ENCODE measurements at places on chromosomes 6 and 20.

GRCh38 chr6:101241442-101241841, 152.1 kb upstream of the GRIK2 start:
- no peak for DNase-seq

GRCh38 chr20:20204256-20204655, 151.9 kb downstream of the CFAP61 start:
- no peak for DNase-seq

- DNase-seq: no peak
These were observed 18.6 kb upstream of the SPO11 start for GRCh38 chr20:57310821-57311514.

DNA sequence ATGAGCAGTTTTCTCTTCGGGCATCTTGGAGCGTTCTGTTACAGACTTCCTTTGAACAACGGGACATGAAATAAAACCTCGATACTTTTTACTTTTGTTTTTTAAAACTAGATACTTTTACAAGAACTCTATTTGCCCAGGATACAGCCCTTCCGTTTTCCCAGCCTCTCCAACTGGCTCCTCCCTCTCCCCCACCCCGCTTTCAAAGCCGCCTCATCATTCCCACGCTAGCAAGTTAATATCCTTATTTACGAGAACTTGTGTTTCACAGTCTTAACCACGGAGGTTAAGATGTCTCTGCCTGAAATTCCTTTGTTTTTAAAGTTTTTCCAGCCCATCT, 241 bp upstream of the CFAP206 start:
- no peak for DNase-seq

DNA sequence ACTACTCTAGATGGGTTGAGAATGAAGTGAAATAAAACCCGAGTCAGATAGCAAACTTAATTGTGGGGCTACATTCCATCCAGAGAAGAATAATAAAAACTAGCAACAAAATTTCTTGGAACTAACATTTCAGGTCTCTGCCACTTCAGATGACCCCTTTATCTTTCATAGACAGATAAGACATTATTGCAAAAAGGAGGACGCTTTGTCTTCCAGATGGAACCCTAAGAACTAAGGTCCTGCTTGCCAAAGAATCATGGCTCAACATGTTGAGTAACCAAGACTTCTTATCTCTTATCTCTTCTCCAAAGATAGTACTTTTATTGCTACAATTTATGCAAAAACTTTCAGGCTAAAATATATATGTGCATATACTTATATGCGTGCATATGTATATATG, 221.1 kb upstream of the PREP start:
- no peak for DNase-seq

GRCh38 chr20:46117704-46118467, at the start of gene CD40:
CD40 (plus strand) TSS chr20:46118314; CDS start chr20:46118344, 30 bp downstream.
- no peak for DNase-seq

- DNase-seq: no peak
These were observed 1.3 kb upstream of the LRRC1 start for GRCh38 chr6:53793318-53794136.

DNA sequence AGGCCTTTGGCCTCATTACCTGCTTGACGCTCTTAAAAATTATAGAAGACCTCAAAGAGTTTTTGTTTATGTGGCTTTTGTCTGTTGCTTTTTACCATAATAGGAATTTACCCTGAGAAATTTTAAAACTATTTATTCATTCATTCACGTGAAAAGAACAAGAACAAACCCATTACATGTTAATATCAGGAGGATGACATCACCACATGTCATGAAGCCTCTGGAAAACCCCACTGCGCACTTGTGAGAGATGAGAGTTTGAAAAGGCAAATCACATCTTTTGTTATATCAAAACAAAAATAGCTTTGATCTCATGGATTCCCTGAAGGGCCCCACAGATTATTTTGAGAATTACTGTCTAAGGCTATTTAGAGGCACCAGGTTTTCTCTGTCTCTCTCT, 61.3 kb upstream of the EYA2 start:
- DNase-seq: no peak

DNA sequence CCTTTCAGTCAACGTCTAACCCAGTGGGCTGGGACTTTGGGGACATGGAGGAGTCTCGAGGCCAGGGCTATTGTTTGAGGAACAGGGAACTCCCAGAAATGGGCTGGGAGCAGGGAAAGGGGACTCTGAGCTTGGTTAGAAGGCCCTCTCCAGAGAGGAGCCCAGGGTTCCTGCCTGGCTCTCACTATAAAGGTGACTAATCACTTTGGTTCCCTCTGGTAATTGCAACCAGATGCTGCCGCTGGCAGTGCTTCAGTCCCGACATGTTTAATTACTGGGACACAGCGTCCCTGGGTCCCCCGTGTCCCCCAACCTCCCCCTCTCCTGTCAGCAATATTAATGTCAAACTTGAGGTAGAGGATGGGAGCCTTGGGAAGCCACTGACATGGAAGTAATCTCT, 5.0 kb upstream of the GDF5 start:
- no peak for DNase-seq

GRCh38 chr6:23688650-23689049, 437.4 kb upstream of the NRSN1 start:
- DNase-seq: no peak

DNA sequence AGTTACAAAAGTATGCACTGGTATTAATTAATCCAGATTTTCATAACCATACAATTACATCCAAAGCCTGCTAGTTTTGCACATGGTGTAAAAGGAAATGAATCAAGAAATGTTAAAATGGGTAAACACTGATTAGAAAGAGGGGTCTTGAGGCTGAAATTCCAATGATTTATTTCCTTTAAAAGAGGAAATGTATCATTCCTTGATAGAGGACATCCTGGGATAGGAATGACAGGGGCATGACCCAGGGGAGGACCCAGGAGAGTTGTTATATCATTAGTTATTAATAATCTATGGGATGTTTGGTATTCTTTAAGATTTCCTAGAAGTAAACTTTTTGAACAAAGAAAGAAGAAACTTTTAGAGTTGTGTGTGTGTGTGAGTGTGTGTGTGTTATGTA, 18.2 kb downstream of the AK9 start:
- no peak for DNase-seq

DNA sequence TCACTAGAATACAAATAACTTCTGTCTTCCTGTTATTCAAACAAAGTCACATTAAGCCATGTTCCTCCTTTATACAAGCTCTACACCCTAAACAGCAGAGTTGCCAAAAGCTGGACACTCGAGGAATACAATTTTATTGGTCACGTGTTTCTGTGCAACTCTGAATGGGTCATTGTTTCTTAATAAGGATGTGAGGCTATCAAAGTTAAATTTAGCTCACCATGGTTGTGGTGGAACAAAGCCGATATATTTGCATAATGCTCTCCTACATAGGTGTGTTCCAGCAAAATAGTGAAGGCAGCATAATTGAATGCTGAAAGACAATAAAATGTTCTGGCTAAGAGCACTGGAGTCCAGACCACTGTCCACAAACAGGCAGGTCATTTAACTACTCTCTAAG, 36.9 kb upstream of the CD2AP start:
- no peak for DNase-seq

GRCh38 chr20:63256954-63257353, 2.7 kb upstream of the NKAIN4 start:
- DNase-seq: no peak

- DNase-seq: no peak
These were observed 323.0 kb downstream of the UTRN start for GRCh38 chr6:144607998-144608735.

DNA sequence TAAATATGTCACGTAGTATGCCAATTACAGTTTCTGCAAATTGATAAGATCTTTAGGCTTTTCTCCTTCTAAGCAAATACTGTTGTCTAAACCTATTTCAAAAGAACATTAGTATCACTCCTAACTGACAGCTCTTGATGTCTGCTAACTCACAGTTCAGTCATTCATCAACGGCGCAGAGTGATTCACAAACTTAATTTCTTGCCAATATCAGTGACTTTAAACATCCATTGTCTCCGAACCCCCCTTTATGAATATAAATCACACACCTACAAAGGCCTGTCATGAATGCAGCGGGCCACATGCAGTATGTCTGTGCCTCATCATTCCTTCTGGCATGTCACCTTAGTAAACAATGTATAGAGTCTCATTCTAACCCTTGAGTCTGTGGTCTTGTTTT, 420.6 kb downstream of the CDC5L start:
- no peak for DNase-seq

DNA sequence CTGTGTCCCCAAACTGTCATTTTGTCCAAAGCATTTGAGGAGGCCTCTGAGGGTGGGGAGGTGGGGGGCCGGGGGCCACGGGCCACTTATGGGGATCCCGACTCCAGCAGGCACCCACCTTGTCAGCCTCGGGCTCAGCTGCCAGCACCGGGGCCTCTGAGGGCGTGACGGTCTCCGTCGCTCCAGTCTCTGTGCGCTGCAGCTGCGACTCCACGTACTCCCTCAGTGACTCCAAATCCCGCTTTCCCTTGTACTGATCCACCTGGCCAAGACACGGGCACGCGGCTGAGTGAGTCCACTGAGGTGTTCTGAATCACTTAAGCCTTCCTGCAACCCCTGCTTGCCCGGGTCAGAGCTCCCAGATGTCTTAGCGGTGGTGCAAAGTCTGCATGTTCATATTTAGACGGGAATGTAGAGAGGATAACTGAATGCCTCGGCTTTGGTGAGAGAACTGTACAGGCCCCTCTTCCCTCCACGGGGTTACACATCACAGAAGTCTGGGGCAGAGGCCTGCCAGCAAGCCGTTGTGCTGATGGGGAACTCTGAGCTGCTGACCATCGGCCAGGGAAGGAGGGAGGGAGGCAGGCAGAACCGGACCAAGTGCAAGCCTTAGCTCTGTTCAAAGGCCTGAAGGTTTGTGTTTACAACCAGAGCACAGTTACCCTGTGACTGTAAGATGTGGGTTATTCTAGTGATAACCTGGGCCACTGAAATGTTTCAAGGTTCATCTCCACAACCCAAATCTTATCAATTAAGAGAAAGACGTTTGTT, 21.8 kb downstream of the TXNDC5 start:
- no peak for DNase-seq

GRCh38 chr20:4549711-4550259, 171.9 kb upstream of the PRND start:
- no peak for DNase-seq

DNA sequence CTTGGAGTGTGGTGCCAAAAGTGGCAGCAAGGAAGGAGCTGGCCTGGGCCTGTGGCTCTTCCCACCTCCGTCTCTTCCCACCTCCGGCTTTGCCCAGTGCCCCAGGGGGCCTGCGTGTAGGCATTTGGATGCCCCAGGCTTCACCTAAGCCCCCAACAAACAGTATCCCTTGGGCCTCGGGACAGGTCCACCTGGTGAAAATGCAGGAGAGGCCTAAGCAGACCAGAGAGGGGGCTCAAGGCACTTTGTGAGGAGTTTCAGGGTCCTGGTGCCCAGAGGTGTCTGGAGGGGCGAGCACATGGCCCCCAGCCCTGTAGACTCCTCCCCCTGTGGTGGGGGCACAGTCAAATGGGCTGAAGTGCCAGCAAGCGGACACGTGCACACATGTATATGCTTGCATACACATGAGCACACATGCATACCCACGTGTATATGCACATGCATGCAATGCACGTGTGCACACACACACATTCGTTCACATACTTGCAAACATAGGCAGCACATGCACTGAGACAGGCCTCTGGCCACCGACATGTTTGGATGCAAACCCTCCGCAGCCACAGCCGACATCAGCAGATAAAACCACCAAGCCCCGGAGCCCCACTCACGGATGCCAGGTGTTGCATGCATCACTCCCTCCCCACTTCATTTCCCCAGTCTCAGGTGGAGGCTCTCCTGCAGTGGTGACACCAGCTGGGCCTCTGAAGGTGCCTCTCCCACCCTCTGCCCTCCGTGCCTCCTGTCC, 124.5 kb downstream of the TAF4 start:
- DNase-seq: no peak

DNA sequence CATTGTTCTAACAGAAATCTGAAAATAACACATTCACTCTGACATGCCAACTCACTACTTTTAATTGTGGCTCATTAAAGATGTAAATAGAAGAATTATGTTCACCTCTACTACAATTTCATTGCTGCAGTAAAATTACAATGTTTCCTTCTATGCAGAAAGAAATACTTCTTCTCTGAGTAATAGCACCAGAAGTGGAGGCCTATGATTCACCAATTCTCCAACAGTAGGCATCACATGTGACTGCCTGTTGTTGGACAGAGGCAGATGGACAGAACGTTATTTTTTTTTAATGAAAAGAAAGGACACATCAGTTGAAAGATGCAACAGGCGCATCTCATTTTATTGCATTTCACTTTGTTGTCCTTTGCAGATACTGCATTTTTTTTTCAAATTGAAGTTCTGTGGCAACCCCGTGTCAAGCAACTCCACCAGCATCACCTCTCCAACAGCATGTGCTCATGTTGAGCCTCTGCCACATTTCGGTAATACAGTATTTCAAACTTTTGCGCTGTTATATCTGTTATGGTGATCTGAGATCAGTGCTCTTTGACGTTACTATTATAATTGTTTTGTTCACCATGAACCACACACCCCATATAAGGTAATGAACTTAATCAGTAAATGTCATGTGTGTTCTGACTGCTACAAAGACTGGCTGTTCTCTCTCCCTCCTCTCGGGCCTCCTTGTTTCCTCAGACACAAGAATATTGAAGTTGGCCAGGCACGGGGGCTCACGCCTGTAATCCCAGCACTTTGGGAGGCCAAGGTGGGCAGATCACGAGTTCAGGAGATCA, 121.4 kb downstream of the ATXN1 start:
- DNase-seq: no peak

- no peak for DNase-seq
These were observed at the start of gene IER3 for GRCh38 chr6:30744054-30744805. IER3 (minus strand) TSS chr6:30744547; CDS start chr6:30744518, 29 bp downstream.

All from cortex of kidney (tissue), 1 donor.